Stimulated activated CD4-positive, alpha-beta T cell treated with anti-CD3 and anti-CD28 coated beads, Interleukin-2, amount 100 ng/mL, for 24 hours (primary cell): ENCODE measurements at places on chromosomes 2 and 18.

DNA sequence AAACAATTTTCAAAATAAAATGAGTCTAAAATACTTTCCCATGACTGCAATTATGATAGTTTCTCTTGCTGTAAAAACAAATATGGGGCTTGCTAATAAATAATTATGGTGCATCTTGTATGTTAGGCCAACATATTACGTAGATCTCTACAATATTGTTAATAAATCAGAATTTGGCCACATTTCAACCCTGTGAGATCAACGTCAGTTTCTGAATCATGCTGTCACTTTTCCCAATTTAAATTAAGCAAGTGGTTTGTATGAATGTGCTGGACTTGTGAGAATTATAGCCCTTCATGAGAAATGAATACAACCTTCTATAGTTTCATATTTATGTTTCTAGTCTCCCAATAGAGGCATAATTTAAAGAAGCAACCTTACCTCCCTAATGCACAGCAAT lies 808.9 kb downstream of the SUCLG1 start:
- no peak for DNase-seq

GRCh38 chr2:101440127-101440738 lies 34.7 kb downstream of the RFX8 start:
- DNase-seq: no peak

GRCh38 chr2:209973328-209973727 lies 29.1 kb upstream of the RPE start:
- no peak for DNase-seq

GRCh38 chr18:79763407-79763806 lies 34.3 kb upstream of the KCNG2 start:
- DNase-seq: no peak

- DNase-seq: no peak
Measured at GRCh38 chr2:160921386-160921964, 238.8 kb upstream of the TANK start.

- DNase-seq: no peak
Measured at GRCh38 chr2:31296641-31297287, 62.8 kb downstream of the EHD3 start.

GRCh38 chr2:85470850-85471800 lies 52.6 kb downstream of the SH2D6 start:
- no peak for DNase-seq

- DNase-seq: no peak
Measured at GRCh38 chr2:213016166-213016983, 135.0 kb downstream of the IKZF2 start.

GRCh38 chr2:189285962-189286645 lies 106.5 kb upstream of the COL5A2 start:
- DNase-seq: no peak

DNA sequence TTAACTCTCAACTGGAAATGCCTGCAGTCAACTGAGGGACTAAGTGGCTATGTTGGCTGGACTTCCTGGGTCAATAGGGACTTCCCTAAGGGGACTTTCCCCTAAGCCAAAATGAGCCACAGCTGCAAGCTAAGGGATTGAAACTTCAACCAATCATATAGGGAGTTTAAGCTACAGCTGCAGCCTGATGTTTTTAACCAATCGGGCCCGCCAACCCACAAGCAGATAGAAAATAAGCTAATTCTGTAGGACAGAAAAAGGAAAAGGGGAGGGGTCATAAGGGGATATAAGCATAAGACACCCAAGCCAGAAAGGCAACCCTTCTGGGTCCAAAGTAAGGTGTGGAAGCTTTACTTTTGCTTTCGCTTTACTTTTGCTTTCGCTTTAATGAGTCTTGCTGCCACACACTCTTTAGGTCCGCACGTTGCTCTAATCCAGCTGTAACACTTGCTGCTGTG lies 927.5 kb downstream of the ERBB4 start:
- no peak for DNase-seq

GRCh38 chr2:38653715-38654527 lies 12.0 kb upstream of the GALM start:
- peak; percentile 79 for DNase-seq

DNA sequence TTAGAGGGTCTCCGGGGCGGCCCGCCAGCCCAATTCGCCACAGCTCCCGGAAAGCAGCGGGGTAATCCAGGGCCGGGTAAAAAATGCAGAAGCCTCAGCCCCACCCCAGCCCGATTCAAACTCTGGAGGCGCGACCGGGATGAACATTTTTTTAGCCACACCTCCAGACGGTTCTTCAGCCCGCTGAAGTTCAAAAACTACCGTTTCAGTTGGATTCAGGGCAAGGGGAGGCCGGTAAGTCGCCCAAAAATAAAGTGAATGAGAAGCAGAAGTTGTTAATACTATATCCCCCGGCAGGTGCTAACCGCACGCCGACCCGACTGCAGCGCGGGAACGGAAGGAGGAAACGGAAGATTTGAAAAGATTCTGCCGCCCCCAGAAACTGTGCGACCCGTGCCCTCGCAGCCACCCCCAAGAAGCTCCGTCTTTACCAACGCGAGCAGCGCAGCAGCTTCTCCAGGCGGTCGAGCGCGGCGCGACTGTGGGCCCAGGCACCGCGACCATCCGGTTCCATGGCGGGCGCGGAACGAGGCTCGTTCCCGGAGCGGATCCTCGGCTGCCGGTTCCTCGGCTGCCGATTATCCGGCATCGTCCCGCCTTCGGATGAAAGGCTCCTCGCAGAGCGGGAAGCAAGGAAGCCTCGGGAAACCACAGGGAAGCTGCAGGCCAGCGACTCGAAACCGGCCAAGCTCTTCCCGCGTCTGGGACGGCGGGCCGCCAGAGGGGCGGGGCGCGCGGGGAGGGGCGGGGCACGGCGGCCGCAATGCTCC lies at the start of gene BARD1:
Gene BARD1, minus strand, starts transcription at position 703 of the 770 bp plus-strand sequence. Its CDS starts 114 bp downstream, at position 589.
- peak; percentile 52 for DNase-seq

DNA sequence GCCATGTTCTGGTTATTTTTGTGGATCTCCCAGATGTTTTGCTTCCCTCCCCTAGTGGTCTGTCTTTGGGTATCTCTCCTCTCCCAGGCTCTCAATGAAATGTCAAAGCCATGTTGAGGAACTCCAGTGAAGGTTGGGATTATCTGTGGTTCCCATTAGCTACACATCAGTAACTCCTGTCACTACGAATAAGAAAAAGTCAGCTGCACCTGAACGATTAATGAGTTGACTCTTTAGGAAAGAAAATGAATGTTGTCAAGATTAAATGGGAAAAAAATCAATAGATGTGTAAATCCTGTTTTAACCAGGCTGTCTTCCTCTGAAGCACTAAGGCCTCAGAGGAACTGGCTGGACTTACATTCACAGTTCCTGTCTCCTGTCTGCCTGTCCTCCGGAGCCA lies 94.0 kb upstream of the DAPL1 start:
- no peak for DNase-seq

- peak; percentile 43 for DNase-seq
Measured at GRCh38 chr2:241842620-241843211, 16.0 kb downstream of the PDCD1 start.

DNA sequence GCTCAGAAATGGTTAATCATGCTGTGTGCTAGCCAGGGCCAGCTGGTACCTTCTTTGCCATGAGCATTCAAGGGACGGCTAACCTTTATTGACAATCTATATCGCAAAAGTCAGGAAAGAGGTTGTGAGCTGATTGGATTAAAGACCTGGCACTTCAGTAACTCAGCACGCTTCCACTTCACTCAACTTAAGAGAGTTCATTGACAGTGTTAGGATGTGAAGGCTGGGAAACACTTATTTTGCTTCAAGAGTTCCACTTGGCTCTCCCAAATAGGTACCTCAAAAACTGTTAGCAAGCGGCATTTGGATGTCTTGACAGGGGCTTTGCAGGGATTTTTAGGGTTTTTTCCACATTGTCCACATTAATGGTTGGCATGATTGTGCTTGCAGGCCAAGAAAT lies 25.1 kb upstream of the TXNDC2 start:
- DNase-seq: no peak

GRCh38 chr2:121898483-121898882 lies 143.0 kb downstream of the TSN start:
- DNase-seq: no peak

GRCh38 chr2:10220045-10220901 lies 82.4 kb upstream of the HPCAL1 start:
- no peak for DNase-seq

DNA sequence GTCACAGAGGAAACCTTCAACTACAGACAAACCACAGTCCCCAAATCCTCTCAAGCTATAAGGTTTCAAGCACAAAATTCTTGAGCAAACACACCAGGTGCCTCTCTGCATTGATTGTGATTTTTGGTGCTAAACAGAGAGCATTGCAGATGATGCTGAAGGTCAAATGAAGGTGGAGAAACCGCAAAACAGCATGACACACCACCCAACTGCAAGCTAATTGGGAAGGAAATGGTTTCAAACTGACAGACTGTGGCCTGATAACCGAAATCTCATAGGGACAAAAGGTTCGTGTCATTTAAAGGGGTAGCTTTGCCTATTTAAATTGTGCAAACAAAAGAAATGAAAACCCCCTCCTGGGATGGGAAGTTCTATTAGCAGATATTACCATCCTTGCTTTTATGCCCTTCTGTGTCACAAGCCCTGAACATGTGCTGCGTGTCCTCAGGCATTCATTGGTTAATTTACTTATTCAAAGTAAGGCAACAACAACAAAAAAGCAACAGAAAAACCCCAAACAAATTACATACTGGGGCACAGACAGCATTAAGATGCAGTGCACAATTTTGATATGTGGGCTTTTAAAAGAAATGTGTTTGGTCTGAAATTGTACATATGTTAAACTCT lies 154.9 kb downstream of the AQP4 start:
- DNase-seq: no peak

DNA sequence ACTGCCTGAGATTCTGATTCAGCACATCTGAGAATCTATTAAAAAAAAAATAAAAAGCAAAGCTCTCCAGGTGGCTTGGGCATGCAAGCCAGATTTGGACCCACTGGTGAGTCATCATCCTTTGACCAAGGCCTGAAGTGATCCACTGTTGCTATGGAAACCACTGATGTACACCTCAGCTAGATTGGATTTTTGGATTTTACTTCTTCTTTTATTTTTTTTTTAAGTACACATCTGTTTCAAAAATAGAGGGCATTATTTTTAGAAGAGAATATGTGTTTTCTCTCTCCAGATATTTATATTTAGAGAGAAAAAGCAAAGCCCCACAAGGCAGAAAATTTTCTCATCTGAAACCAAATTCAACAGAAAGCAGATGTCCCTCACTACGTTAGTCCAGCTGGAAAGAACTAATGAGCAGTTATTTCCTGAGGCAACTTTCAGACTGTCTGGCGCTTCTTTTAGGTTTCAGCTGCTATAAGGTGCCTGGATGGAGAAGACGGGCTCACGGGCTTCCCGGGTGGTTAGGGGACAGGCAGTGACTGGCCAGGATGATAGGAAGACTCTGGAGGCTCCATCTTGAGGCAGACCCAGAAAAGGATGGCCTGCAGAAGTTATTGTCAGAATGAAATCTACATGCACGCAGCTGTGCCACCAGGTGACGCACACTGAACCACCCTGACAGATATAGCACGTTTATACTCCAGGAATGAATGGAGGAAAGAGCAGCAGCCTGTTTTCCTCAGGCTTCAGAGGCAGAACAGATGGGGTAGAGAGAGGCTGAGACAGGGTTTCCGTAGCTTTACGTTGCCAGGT lies 50.5 kb downstream of the MRPL35 start:
- DNase-seq: no peak

DNA sequence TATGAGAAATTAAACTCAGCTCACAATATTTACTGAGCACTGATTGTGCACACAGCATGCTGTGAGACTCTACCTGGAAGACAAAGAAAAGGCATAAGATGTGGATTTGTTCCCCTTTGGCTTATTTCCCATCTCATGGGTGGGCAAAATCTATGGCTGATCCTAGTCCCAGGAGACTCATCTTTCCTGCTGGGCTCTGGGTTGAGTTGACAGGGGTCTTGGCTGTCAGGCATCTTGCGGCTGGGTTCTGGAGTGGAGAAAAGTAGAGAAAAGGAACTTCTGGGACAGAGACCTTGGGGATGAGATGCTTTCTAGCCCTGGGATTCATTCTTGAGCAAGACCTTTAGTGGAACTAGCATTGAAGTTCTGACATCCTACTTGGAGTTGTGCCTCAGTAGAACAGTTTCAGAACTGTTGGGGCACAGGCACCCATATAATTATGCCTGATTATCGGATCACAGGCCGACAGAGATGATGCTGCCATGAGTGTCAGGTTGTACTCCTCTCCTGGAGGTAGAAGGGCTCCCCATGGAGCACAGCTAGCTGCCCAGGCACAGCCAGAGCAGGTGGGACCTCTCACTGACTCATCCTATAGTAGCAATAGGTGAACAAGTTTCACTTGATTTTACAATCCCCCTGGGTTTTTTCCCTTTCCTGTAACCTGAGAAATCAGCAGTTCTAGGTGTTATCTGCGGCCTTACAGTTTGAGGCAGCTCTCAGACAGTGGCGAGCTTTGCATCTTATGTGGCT lies 260.9 kb downstream of the CYRIA start:
- DNase-seq: no peak

GRCh38 chr2:71463342-71463654 lies 9.9 kb downstream of the DYSF start:
- no peak for DNase-seq

GRCh38 chr2:77294474-77294873 lies 227.7 kb downstream of the LRRTM4 start:
- no peak for DNase-seq

DNA sequence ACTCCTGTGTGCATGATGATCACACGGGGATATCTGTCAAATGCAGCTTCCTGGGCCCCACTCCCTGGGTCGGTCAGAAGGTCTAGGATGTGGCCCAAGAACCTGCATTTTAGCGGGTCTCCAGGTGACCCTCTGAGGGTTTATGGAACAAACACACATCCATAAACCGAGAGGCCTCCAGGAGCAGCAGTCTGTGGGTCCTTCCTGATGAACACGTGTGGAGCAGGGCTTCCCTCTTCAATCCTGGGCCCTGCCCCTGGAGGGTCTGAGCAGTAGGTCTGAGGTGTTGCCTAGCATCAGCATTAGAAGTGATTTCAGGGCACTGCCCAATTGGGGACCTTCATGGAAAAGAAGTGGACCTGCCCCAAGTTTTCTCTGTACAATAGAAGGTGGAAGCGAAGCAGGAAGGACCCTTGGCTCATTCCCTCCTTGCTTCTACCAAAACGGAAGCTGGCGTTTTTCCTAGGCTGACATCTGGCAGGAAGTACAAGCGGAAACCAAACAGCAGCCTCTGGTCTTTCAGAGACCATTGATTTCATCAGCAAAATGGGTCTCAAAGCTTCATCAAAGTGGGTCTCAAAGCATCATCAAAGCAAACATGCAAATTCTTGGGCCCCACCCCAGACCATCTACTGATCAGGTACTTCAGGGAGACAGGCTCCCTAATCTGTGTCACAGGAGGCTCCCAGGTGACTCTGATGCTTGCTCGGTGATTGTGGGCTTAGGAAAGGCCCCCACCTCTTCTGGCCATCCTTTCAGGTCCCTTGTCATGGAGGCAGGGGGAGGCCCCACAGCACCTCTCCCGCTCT lies 30.7 kb downstream of the INO80C start:
- no peak for DNase-seq

GRCh38 chr18:26729008-26729407 lies 136.5 kb downstream of the AQP4 start:
- no peak for DNase-seq
